ENCODE measurements at places on chromosomes 2 and 18.
A peak's percentile ranks its signal among the peaks of the same experiment; 100 is the strongest.

GRCh38 chr2:168889635-168890005 lies 610 bp downstream of the SPC25 start:
- no peak for DNase-seq

DNA sequence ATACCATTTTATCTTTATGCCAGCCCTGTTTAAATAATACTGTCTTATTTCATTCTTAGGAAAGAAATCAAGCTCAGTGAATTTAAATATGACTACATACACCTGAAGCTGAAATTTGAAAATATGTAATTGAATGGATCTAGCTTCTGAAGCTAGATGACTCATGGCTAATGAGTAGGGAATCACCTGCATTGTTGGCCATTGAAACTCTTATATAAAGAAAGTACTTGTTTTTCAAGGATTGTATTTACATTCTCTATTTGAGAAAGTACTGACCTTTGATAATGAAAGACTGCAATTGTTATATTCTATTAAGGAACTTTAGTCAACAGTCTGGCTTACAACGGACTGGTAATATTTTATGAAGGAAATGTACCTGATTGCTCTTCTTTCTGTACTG lies 346.7 kb upstream of the LRATD1 start:
- DNase-seq, result no peak

DNA sequence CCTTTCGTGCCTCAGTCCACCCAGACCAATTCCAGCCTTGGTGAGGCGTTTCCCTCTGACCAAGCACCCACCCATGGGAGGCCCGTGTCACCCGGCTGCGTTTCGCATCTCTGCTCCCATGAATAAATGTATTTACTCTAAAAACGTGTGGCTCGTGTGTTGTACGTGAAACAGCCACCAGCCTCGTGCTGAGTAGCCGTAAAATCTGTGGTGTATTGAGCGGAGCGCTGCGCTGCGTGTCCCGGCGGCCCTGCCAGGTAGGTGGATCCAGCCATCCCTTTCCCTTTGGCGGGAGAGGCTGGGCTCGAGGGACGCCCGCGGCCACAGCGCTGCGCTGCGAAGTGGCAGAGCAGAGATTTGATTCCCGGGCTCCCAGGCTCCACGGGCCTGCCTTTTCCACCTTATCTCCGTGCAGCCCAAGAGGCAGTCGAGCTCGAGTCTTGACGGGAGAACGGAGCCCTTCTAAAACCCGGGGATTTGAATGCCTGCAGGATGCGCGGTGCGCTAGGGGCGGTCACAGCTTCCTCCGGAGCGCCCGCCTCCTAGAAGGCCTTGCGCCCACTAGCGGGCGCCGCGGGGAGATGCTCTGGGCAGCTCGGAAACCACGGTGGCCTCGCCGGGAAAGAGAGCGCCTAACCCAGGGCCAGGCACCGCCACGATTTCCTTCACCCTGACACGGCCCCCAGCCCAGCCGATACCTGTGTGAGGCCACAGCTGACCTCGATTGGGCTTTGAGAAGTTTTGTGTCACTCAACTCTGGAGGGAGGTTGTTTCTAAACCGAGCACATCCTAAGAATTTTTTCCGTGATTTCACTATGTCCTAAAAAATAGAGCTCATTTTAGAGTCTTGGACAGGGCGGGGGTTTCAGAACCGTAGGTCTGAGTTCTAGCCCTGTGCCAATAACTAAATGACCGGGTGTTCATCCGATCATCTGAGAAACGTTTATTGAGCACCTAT lies 3.9 kb upstream of the PSMD1 start:
- peak; percentile 86 for DNase-seq

DNA sequence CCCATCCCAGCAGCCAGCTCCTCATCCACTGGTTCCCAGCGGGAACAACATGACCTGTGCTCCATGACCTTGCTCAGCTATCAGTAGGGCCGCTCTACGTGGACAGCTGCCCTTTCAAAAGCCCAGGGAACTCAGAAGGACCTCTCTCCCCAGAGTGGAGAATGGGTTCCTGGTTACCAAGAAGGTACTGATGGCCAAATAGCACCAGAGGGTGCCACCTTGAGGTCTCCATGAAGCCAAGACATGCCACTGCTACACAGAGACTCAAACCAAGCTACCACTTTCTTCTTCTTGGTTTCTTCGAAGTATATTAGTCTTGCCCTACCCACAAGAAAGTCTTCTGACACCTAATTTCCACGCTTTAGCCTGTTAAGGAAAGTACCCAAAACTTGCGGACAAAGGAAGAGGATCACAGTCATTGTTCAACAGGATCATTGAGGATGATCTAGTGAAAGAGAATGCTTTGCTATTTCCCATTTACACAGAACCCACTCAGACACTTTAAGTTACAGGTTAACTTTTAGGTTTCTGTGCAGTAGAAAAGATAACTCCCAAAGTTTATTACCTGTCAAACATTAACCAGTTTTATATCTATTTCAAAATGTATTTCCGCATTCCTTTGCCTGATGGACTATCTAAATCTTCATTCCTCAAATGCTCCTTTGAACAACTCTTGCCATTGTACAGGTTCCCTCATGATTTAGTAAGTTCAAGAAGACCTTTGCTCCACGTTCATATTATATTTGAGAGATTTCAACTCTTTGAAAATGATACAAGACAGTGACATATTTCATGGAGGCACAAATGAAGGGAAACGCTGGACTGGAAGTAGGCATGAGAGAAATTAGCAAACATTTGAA lies 102.2 kb downstream of the ALPK2 start:
- no peak for DNase-seq

- DNase-seq, result no peak
Measured at GRCh38 chr18:49206717-49207116, 253.7 kb downstream of the DYM start.

DNA sequence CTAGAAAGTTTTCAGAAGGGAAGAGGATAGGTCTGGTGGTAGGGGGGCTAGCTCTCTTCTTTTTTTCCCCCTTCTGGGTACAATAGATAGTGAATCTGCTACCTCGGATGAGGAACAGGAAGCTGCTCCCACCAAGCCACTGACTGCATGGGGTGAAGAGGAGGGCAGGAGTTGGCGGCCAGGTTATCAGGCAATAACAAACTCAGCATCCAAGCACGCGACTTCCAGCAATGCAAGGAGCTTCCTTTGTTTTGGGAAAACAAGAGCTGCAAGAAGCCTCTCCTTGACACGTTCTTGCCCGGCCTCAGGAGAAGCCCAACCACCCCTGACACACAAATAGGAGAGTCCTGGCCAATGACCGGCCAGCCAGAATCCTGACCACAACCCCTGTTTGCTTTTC lies 32.2 kb downstream of the NHEJ1 start:
- DNase-seq, result no peak

Measured in CD4-positive, alpha-beta T cell treated with Interleukin-12 subunit alpha and Interleukin-12 subunit beta, for 1 hour (primary cell).